Activated T-cell treated with anti-CD3 and anti-CD28 coated beads for 24 hours (primary cell): ENCODE measurements at places on chromosomes 2 and 18.

DNA sequence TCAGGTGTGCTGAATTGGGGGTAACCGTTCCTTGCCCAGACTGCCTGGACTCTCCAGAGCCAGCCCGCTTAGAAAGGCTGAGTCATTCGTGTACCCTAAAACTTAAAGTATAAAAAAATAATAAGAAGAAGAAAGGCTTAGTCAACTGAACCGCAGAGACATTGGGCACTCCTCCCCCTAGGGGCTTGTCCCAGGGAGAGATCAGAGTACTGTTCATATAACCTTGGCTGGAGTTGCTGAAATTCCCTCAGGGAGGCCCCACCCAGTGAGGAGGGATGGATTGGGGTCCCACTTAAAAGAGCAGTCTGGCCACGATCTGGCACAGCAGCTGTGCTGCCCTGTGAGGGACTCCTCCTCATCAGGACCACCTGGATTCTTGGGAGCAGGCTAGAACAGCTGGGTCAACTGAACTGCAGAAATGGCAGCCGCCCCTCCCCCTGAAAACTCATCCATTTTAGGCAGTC is 37.2 kb downstream of the ANKRD12 start:
- DNase-seq = no peak

- DNase-seq = no peak
Observed at GRCh38 chr2:19346983-19347618, 11.3 kb downstream of the OSR1 start.

- DNase-seq = peak; percentile 28
Observed at GRCh38 chr2:437756-438393, 150.0 kb upstream of the ALKAL2 start.

- no peak for DNase-seq
Observed at GRCh38 chr18:59623456-59624368, 73.5 kb downstream of the CCBE1 start.

DNA sequence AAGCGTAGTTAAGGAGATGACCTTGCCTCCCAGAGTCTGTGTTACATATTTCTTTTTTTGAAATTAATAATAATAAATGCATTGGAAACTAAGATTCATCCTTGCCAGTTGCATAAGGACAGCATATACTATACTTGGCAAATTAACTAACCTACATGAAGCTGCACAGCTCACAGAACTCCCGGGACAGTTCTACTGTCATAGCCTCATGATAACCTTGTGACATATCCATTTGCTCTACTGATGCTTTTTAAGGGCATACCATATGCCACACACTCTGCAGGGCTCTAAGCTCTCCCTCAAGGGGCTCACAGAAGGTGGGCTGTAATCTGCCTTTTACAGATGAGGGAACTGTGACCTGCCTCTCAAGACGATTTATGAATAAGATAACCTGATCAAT is 3.8 kb downstream of the ITGB1BP1 start:
- no peak for DNase-seq

DNA sequence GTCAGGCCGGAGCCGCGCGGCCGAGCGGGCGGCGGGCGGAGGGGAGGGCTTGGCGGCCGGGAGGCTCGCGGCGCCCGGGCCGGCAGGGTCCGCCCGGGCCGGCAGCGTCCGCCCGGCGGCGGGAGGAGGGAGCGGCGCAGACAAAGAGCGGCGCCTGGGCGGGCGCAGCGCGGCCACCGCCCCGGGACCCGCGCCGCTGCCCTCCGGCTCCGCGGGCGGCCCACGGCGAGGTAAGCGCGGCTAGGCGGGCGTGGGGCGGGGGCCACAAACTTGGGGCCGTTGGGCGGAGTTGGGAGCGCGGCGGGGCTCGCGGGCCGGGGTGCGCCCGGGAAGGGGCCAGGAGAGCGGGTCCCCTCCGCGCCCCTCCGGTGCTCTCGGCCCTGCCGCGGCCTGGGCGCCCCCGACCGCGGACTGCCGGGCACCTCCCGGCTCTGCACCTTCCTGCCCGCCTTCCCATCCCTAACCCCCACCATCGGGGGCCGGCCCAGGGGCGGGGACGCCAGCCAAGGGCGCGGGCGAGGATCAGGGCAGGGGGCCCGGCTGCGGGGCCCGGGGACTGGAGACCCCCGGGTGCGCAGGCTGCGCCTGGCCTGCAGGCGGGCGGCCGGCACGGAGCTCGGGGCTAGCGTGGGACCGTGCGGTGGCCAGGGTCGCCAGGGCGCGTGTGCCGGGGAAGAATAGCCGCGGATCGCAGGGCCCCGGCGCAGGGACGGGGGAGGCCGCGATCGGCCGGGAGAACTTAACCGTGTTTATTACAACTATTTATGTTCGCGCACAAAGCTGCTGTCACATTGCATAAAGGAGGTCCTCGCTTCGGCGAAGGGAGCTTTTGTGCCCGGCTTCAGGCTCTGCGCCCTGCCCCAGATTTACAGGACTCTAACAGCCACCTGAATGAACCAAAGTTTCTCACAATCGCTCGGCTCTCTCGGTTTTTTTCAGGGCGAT is at the start of gene NCK2:
Gene NCK2 (plus strand): TSS at position 4 of the 945 bp plus-strand sequence. CDS start 110,152 bp downstream, outside the sequence.
- no peak for DNase-seq

- no peak for DNase-seq
Observed at GRCh38 chr18:53765211-53765610, 459.3 kb downstream of the MBD2 start.

- DNase-seq = peak; percentile 41
Observed at GRCh38 chr2:134217924-134218323, 35.9 kb upstream of the MGAT5 start.

DNA sequence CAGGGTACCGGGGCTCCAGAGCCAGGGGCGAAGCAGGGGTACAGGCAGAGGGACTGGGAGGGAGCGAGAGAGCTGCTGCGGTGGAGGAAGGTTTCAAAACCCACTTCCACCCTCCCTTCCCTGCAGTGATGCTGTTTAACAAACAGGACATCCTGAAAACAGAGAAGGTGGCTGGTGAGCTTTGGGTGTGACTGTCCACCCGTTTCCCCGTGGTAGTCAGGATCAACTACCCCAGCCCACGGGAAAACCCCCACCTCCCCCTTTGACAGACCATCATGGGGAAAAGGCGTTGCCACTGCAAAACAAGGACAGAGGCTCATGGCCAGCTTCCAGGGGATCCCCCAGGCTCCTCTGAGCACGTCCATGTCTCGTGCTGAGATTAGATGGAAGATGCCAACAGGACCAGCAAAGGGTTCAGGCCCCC is 12.9 kb downstream of the TMEM185B start:
- DNase-seq = no peak

GRCh38 chr18:26386002-26386401 is 159.8 kb downstream of the TAF4B start:
- no peak for DNase-seq

DNA sequence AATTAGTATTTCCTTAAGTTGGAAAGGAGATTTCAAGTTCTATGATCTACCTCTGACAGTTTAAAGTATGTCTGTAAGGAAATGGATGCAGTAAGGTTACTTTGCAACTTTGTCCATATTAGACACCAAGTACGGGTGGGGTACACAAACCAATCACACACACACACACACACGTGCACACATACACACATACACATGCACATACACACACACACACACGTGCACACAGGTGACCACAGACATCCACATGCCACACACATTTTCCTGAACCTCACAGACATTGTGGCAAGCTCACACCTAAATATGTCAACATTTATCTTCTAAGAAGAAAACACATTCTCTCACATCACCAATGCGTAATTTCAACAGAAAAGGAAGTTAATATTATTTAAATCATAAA is 165.9 kb downstream of the MYT1L start:
- no peak for DNase-seq

GRCh38 chr18:74683573-74683972 is 85.9 kb downstream of the ZNF407 start:
- DNase-seq = no peak
